ENCODE measurements at places on chromosomes 7 and 10.

- no peak for ATAC-seq
These were observed 37.8 kb downstream of the PDLIM1 start for GRCh38 chr10:95253007-95253406.

- ATAC-seq, result no peak
These were observed 212.2 kb downstream of the CUX1 start for GRCh38 chr7:102029616-102030015.

GRCh38 chr10:52615756-52616394, 156.7 kb downstream of the MBL2 start:
- no peak for ATAC-seq

GRCh38 chr7:151692721-151693120, 173.0 kb upstream of the RHEB start:
- no peak for ATAC-seq

DNA sequence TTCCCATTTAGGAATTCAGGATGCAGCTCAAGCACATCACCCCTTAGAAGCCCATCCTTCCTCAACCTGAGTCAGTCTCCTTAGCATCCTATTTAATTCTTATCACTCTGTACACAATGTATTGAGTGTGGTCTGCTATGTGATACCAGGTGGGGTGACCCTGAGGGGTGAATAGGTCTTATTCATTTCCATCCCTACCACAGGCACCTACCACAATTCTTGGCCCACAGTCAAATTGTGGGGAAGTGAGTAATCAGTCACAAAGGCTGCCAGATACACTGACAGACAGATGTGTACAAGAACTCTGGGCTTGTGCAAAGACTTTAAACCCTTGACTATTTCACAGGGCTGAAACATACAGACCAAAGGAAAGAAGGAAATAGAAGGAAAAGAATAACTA, 560.5 kb downstream of the PARD3 start:
- ATAC-seq, result peak; percentile 54

DNA sequence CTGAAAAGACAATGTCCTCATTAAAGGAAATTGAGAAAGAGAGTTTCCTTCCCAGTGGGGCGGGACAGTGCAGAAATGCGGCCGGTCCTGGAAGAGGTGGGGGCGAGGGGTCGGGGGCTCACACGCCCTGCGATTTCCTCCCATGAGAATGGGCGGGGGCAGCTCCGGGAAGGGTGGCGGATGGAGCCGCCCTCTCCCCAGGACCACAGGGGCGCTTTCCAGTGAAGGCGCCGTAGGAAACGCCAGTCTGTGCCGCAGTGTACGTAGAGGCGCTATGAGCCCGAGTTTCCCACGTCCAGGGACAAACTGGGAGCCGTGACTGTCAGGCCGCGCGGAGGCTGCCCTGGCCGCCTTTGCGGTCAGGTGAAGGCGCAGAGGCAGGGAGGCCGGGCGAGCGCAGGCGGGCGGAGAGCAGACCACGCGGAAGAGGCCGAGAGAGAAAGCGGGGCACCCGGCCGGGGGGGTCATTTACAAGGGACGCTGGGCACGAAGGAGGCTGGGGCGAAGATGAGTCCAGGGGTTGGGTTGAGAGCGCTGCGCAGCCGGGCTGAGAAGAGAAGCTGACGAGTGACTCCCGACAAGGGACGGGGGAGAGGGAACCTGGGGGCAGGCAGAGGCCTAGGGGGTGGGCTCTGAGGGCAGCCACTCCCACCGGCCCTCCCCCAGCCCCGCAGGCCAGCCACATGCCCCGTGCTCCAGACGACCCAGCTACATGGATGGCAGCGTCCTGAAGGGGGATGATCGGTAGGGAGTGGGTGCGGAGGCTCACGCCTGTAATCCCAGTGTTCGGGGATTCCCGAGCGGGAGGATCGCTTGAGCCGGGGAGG, 45.0 kb downstream of the ALOX5 start:
- ATAC-seq, result peak; percentile 62

- peak; percentile 82 for ATAC-seq
These were observed at the start of gene TSPAN14 for GRCh38 chr10:80453842-80454512. TSS of gene TSPAN14 (plus strand) at chr10:80454310. CDS start at chr10:80489234, 34,924 bp downstream.

- ATAC-seq, result no peak
These were observed 160.7 kb downstream of the DPP6 start for GRCh38 chr7:154212861-154213260.

DNA sequence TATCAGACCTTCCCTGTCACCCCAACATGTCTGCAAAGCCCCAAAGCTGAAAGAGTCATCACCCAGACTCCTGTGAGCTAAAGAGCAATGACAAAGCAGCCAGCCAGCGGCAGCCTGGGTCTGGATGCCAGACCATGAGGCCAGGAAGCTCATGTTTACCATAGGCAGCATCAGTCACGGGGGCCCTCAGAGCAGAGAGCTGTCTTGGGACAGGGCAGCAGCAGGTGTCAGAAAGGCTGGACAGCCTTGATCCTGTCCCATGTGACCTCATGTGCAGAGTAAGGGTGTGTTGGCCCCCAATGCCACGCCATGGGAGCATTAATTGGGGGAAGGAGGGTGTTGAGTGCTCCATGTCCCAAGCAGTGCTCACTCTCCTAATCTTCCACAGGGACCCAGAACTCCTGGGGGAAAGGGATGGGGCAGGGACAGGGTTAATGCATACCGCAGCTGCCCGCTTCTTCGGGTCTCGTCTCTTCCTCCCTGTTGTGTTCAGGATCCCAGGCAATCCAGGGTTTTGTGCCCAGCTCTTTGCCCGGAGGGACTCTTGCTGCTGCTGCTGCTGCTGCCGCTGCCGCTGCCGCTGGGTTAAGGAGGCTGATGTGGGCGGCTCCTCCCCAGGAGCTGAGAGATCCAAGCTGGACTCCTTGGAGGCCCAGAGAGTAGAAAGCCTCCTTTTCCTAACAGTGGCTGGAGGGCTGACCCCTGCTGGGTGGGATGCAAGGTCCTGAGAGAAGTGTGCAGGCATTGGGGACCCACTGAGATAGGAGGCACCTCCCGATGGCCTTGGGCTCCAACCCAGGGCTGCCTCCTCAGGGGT, 7.1 kb downstream of the CCDC201 start:
- no peak for ATAC-seq

DNA sequence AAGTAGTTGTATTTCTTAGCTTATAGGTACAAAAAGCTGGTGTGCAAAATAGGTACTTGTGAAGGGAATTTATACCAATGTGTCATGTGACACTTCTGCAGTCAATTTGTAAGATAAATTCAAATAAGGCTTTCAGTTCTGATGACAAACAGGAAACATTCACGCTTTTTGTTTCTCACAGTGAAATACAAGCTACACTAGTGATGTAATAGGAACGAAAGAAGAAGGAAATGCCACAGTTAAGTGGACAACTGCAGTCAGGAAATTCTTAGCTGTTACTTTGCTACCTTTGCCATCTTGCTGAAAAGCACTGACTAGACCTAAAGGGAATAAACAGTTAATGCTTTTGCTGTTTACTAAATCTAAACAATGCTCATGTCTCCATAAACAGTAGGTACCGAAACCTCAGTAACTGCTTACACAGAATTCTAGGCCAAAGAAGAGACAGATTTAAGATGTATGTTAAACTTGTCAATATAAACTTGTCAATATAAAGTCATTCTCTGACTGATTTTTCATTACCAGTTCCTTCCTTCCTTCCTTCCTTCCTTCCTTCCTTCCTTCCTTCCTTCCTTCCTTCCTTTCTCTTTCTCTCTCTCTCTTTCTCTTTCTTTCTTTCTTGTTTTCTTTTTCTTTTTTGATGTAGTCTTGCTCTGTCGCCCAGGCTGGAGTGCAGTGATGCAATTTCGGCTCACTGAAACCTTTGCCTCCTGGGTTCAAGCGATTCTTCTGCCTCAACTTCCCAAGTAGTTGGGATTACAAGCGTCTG, 10.1 kb downstream of the OTUD1 start:
- ATAC-seq, result peak; percentile 52
